ENCODE measurements at places on chromosomes 3 and 15.

GRCh38 chr3:16455966-16456365 lies 57.5 kb downstream of the RFTN1 start:
- DNase-seq: no peak

- DNase-seq: no peak
Observed at GRCh38 chr15:88179562-88179961, 77.0 kb downstream of the NTRK3 start.

- DNase-seq: no peak
Observed at GRCh38 chr3:133880287-133880686, 15.4 kb downstream of the RAB6B start.

- no peak for DNase-seq
Observed at GRCh38 chr15:98286831-98287230, 326.3 kb downstream of the ARRDC4 start.

- no peak for DNase-seq
Observed at GRCh38 chr3:6168256-6168655, 692.7 kb upstream of the GRM7 start.

DNA sequence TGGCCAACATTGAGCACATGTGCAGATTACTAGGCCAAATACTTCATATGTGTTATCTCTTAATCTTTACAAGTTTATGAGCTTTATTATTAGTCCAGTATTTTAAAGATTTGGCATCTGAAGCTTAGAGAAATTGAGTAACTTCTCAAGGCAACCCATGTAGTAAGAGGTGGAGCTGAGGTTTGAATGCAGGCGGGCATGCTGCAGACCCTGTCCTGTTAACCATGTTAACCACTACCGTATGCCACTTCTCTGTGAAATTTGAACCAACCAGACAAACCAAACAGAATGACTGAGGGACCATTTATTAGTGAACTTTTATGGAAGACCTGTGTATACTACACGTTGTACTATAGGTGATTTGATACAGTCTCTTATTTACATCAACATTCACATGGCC lies 49.7 kb downstream of the MEF2A start:
- DNase-seq: no peak

GRCh38 chr15:63861946-63862517 lies 28.3 kb upstream of the HERC1 start:
- no peak for DNase-seq

GRCh38 chr15:75107516-75107907 lies 84.1 kb downstream of the PPCDC start:
- DNase-seq: no peak

GRCh38 chr3:147372525-147373027 lies 33.8 kb downstream of the ZIC4 start:
- no peak for DNase-seq

- DNase-seq: no peak
Observed at GRCh38 chr3:112681822-112682325, 40.9 kb upstream of the CCDC80 start.

- DNase-seq: no peak
Observed at GRCh38 chr3:115384381-115384780, 237.3 kb upstream of the ZBTB20 start.

GRCh38 chr3:119548341-119548740 lies 11.1 kb downstream of the CD80 start:
- DNase-seq: no peak

DNA sequence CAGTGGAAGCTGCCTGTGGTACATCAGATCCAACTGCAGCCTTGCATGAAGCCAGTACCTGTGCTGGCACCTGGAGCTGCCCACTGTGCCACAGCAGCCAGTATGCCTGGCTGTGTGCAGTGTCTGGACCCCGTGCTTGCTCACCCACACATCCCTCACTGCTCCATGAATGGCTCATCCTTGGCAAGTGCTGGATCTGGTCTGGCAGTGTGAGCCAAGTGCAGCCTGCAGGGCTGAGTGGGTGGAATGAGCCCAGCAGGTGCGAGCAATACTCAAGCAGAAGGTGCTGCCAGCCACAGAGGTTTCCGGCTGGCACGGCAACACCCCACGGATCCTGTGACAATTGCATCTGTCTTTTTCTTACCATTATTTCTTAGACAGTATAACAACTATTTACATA lies 488.2 kb upstream of the ROBO2 start:
- DNase-seq: no peak

Measured in mesothelial cell of epicardium (in vitro differentiated cells).